ENCODE measurements at places on chromosomes 2 and 18. TPM values are rescaled to one million over a fixed set of nuclear protein-coding genes. Genes with fewer than 3 reads are reported as not detected.

DNA sequence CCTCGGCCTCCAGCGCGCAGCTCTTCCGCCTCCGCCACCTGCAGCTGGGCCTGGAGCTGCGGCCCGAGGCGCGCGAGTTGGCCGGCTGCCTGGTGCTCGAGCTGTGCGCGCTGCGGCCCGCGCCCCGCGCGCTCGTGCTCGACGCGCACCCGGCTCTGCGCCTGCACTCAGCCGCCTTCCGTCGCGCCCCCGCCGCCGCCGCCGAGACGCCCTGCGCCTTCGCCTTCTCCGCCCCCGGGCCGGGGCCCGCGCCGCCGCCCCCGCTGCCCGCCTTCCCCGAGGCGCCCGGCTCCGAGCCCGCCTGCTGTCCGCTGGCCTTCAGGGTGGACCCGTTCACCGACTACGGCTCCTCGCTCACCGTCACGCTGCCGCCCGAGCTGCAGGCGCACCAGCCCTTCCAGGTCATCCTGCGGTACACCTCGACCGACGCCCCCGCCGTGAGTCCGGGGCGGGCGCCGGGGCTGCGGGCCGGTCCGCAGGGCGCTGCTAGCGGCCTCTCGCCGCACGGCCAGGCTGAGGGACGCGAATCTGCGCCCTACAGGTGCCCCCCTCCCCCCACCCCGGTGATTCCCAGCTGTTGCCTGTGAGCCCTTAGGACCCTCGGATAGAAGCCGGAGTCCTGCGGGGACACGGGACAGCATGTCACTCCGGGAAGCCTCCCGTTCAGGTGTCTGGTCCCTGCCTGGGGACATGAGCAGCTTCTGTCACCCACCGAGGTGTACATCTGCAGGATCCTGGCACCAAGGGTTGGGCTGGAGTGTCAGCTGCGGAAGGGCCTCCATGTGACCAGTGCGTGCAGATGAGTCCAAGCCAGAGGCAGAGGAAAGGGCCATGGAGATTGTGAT, 616 bp downstream of the RNPEPL1 start:
- DNase-seq, result peak; percentile 45

DNA sequence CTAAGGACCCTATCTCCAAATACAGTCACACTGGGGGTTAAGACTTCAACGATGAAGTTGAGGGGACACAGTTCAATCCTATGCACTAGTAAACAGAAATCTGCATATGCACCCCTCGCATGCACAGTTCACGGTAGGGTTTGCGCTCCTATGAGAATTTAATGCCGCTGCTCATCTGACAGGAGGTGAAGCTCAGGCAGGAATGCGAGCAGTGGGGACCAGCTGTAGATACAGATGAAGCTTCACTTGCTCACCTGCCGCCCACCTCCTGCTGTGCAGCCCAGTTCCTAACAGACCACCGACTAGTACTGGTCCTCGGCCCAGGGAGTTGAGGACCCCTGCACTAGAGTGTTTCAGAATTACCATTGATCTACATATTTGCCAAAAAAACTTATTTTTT, 40.0 kb upstream of the FAHD2A start:
- no peak for DNase-seq

DNA sequence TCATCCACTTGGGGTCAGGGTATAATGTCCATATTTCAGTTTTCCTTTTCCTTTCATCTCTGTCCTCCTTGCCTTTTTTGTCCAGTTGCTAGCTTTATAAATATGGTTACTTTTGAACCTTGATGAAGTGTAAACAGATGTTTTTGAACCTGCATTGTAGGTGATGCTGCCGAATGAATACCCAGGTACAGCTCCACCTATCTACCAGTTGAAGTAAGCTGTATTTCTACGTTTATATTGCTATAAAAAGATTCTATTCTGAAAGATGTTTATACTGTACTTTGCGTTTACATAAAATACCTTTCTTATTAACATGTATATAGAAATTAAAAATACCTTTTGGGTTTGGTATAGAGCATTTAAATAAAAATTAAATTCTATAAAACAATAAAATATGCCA, 2.2 kb downstream of the IMPACT start:
- DNase-seq, result no peak

DNA sequence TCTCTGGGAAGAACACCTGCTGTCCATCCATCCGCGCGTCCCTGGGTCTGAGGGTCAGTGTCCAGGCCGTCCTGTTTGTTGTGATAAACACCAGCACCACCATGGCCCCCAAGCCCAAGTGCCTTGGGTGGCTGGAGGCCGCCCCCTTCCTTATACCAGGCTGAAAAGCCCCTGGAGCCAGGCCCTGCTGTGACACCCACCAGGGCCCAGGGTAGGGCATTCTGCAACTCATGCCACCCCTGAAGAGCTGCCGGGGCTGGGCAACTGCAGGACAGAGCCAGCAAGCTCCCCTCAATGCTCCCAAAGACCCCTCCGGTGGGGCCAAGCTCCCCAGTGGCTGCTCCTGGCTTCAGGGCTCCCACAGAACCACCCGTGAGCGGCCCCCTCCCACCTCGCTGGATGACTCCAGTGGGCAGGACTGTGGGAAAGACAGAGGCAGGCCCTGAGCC, 31.9 kb upstream of the SNED1 start:
- DNase-seq, result no peak

- no peak for DNase-seq
Measured at GRCh38 chr2:216133397-216133796, 24.2 kb downstream of the XRCC5 start.

DNA sequence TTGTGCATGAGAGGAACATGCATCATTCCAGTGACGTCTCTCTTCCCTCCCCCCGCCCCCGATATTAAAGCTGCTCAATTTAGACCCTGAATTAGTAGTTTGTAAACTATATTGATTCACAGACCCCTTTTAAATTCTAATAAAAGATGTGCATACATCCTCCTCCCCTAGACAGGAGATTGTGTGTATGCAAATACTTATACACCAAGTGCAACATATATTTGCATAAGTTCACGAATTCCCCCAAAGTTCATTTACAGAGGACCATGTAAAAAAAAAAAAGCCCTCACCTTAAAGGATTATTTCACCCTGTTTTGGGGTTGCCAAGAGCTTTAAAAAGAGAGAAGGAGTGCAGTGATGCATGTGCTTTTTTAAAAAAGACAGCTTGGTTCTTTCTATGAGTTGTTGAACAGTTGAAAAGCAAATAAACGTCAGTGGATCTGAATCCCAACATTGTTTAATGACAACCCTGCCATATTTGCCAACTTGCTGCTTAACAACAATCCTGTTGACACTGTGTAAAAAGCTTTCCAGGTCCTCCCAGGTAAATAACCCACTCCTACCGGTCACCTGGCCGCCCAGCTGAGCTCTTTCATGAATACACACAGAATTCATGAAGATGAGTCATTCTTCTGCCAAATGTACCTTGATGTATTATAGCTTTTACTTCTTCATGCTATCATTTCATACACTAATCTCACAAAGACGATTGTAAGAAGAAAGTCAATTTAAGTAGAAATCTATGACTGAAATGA, 211.5 kb downstream of the IKZF2 start:
- DNase-seq, result no peak

- DNase-seq, result peak; percentile 93
Measured at GRCh38 chr2:196239622-196240587, 68.5 kb upstream of the STK17B start.

DNA sequence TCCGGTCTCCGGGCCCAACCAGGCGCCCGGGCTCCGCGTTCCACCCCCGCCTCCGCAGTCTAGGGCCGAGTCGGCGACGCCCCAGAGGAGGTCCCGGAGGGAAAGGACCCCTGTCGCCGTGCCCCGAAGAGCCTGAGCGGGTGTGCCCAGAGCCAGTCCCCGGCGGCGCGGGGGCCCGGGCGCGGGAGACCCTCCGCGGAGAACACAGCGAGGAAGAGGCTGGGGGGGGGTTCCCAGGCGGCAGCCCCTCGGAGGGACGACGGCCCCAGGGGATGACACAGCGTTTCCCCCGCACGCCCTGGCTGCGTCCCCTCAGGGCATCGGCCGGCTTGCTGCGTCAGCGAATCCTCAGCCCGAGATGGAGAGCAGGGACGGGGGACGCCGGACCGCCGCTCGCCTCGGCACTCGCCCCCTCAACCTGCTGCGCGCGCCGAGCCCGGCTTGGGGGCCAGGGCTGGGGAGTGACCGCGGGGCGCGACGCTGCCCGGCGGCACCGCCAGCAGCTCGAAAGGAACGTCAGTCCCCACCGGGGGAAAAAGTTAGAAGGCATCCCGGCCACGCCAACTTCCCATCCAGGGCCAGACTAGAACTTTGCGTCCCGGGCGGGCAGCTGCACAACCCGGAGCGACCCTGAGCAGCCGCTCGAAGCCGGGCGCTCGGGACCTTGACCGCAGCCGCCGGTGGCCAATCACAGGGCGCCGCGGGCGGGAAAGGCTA, 711 bp downstream of the SFXN5 start:
- DNase-seq, result no peak

- DNase-seq, result no peak
Measured at GRCh38 chr18:37389684-37390368, 175.8 kb downstream of the CELF4 start.

CHRND gene
- total RNA-seq, result 7.1 TPM

DNA sequence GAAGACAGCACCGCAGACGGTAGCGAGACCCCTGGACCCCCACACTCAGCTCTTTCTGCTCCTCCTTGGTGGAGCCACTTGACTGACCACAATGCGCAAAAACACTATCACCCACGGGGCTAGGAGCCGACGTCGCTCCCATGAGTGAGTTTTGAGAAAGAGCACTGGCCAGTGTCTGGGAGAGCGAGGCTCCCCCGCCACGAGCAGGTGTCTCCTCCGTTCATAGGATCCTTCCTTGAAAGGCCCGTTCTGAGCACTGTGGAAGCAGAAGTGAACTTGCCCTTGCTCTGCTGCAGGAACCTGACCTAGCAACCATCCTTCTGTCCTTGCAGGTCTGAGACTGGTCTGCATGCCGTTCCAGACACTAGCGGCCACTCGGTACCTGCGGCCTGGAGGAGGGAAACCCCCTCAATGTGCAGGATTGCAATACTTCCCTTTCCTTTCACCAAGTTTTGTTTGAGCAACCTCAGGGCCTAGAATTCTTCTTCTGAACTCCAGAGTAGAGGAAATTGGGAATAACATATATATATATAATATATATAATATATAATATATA, 12.9 kb upstream of the ZNF516 start:
- DNase-seq, result no peak

DNA sequence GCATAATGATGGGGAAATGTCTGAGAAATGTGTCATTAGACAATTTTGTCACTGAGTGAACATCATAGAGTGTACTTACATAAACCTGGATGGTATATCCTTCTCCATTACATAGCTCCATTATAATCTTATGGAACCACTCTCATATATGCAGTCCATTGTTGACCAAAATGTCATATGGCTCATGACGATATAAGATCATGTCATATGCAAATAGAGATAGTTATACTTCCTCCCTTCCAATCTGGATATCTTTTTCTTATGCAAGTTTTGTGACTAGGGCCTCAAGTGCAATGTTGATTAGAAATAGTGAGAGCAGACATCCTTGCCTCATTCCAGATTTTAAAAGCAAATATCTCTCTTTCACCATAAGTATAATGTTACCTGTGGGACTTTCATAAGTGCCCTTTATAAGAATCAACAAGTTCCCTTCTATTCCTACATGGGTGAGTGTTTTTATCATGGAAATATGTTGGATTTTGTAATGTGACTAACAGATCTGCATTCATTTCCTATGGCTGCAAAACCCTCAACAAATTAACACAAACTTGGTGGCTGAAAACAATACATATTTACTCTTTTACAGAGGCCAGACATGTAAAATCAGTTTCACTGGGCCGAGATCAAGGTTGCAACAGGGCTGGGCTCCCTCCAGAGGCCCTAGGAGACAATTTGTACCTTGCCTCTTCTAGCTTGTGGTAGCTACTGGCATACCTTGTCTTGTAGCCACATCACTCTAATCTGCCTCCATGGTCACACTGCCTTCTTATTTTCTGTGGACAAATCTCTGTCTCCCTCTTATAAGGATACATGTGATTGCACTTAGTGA, 21.6 kb upstream of the SULT1C4 start:
- DNase-seq, result no peak

DNA sequence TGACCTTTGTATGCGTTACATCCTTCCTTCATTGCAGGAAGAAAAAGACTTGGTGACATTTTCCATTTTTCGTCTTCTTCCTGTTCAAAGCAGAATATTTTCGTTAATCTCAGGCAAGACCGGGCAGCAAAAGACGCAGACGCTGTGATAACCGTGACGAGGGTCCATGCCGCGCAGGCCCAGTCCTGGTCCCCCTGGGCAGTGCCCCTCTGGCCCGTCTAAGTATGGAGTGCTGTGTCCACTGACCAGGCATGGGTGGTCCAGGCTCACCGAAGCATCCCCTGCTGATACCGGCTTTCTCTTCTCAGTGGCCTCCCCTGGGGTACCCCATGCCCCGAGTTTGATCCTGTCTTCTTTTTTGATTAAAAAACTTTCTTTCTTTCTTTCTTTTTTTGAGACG, 135.2 kb upstream of the ASB18 start:
- no peak for DNase-seq

CFAP210 gene
- not detected for total RNA-seq

POMC gene
- total RNA-seq, result not detected

DNA sequence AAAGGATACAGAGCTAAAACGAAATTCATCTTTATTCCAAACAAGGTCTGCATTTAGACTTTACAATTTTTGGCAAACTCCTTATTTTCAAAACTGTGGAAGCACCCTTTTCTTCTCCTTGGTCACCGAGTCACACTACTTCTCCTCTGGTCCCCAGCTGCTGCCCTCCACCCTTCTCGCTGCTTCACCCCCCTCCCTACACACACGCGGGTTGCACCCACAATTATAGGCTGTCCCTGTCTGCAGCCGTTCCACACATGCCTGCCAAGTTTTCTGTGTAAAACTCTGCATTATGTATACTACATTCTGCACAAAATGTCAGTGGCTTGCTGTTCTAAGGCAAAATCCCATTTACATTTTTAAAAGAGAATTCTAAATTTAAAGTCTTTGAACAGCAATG, 63.5 kb downstream of the PTPN2 start:
- DNase-seq, result no peak

GRCh38 chr2:204370172-204370718, 175.0 kb upstream of the PARD3B start:
- DNase-seq, result no peak

POTEJ gene
- not detected for total RNA-seq

DNA sequence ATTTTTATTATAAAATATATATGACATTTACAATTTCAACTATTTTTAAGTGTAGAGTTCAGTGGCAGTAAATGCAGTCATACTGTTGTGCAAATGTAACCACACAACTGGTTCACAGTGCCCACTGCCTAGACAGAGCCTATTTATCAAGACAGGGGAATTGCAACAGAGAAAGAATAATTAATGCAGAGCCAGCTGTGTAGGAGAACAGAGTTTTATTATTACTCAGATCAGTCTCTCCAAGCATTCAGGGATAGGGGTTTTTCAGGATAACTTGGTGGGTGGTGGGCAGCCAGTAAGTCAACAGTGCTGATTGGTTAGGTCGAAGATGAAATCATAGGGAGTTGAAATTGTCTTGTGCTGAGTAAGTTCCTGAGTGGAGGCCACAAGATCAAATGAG, 200.3 kb downstream of the NYAP2 start:
- no peak for DNase-seq

SETBP1 gene
- total RNA-seq, result 1.6 TPM
